Activated T-cell treated with anti-CD3 and anti-CD28 coated beads for 24 hours (primary cell): ENCODE measurements at places on chromosomes 4 and X.

GRCh38 chr4:1870328-1870577, 940 bp upstream of the NSD2 start:
- DNase-seq, result peak; percentile 76

DNA sequence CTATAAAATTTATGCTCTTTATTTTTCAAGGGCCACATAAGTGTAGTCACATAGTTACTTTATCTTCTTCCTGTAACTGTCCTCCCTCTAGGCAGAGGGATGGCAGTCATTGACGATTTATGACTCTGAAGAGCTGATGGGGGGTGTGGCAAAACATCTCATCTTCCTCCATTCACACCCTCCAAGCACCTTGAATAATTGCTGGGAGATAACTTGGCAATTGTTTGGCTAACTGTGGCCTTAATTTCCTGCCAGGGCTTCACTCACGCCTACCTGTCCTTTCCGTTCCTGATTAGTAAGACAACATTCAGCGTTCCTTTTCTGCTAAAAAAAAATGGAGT, 329.2 kb downstream of the ARHGAP10 start:
- no peak for DNase-seq

- no peak for DNase-seq
Measured at GRCh38 chrX:86910602-86911311, 606.8 kb upstream of the KLHL4 start.

DNA sequence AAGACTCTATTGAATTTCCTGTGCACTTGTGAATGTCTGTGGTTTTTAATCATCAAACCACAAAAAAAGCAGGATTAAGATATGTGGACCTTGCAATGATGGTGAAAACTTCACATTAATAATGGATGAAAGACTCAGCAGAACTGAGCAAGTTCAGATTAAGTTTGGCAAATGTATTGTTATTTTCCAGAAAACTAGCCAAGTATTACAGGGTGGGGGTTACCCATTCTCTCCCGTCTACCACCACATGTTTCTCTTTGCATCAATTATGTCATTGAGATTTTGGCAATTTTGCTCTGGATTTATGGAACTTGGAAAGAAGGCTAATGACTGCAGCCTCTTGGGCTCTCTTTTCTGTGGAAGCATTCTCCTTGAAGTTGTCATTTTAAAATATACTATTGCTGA, 577.1 kb downstream of the ANKRD50 start:
- no peak for DNase-seq

- DNase-seq, result no peak
Measured at GRCh38 chr4:89175611-89176010, 64.3 kb downstream of the TIGD2 start.

GRCh38 chrX:11509786-11510185, 155.9 kb downstream of the ARHGAP6 start:
- DNase-seq, result no peak

GRCh38 chr4:151324124-151324751, 1.2 kb downstream of the SH3D19 start:
- DNase-seq, result no peak

GRCh38 chr4:2830632-2831610, 12.7 kb upstream of the ADD1 start:
- no peak for DNase-seq

GRCh38 chrX:19358521-19358920, 14.8 kb downstream of the PDHA1 start:
- no peak for DNase-seq

DNA sequence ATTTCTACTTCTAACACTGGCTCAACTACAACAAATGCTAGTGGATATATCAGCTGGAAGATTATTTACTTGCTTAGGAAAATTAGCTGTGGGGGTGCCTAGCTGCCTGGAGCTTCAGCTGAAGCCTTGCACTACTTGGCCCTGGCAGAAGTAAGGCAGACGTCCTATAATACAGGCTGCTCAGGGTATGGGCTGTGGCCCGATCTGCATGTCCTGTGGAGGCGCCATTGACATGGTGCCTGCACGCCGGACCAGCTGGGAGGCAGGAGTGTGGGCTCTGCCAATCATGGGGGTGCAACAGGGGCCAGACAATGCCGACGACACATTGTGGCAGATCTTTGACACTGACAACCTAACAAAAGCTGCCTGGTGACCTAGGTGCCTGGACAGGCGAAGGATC, 31.6 kb upstream of the UCP1 start:
- no peak for DNase-seq

GRCh38 chrX:1851527-1851926, 236.7 kb downstream of the ASMT start:
- no peak for DNase-seq

- DNase-seq, result no peak
Measured at GRCh38 chr4:185640811-185641675, 105.7 kb upstream of the PDLIM3 start.

GRCh38 chr4:7886007-7886973, 53.4 kb downstream of the AFAP1 start:
- DNase-seq, result no peak

DNA sequence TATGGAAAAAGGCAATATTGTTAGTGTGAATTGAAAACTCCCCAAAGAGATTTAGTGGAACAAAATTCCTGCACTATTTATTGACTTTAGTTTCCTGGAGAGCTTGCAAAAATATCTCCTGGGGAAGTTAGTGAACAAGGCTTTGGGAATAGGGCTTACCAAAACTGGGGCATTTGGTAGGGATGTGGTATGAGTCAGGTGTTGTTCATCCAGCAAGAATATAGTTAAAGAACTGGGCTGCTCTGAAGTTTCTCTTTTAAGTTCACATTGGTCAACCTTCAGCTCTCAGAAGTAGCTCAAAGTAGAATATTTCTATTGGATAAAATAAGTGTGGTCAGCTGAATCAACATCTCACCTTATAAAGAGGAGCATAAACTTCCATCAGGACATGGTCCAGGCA, 185.0 kb downstream of the CPE start:
- no peak for DNase-seq

DNA sequence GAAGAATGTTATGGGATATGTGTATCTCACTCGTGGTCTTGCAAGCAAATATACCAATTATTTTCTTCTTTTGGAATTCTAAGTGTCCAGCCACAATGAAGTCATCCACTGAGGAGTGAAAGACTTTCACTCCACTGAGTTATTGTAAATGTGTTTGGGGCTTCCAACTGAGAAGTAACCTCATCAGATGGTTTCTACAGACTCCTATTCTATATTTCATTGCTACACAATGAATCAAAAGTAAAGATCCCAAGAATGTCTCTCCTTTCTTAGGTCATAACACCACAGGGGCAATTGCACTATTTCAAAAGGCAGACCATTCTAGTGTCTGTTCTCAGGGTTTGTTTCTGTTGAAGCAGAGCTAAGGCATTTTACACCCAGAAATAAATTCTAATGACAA, 12.3 kb upstream of the VCX2 start:
- no peak for DNase-seq

DNA sequence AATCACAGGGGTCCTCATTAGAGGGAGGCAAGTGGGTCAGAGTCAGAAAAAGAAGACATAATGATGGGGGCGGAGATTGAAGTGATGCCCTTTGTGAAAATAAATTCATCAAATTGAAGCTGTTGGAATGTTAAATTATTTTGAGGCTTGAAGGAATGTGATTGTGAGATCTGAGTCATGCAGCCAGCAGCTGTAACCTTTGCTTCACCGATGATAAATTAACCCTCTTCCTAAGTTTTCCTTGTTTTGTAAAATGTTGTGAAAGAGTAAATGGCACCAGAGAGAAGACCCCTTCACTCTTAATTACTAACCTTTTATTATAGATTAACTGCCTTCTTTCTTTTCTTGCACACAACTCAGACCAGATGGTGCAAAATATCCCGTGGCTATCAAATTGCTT, 47.7 kb upstream of the FAM9A start:
- DNase-seq, result no peak

GRCh38 chr4:4541040-4541631, 712 bp downstream of the STX18 start:
- no peak for DNase-seq

DNA sequence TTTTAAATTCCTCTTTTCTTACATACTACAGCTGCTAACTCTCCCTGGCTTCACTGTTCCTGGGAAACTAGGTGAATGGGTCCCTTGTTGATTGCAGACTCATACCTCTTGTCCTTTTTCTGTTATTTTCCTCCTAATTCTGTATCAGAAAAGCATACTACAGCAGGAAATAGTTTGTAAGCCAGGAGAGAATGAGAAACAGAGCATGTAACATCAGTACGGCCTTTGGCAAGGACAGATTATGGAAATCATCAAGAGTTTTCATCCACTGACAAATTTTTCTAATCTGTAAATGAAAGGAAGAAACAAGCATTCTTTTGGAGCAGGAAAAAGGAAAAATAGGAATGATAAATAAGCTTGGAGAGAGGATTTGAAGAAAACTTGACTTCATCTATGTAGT, 239.2 kb downstream of the ANTXR2 start:
- no peak for DNase-seq

- DNase-seq, result no peak
Measured at GRCh38 chrX:8805046-8805445, 3.9 kb upstream of the FAM9A start.

DNA sequence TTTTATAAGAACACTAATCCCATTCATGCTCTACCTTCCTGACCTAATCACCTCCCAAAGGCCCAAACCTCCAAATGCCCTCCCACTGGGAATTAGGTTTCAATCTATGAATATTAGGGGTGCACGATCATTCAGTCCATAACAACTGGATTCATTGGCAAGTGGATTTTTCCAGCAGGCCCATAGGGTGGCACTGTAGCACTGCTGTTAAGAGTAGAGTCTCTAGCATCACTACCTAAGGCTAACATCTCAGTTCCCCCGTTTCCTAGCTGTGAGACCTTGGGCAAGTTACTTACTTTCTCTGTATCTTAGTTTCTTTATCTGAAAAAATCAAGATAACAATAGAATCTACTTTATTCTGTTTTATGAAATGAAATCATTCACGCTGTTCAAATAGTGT, 315.8 kb downstream of the STIM2 start:
- DNase-seq, result no peak

DNA sequence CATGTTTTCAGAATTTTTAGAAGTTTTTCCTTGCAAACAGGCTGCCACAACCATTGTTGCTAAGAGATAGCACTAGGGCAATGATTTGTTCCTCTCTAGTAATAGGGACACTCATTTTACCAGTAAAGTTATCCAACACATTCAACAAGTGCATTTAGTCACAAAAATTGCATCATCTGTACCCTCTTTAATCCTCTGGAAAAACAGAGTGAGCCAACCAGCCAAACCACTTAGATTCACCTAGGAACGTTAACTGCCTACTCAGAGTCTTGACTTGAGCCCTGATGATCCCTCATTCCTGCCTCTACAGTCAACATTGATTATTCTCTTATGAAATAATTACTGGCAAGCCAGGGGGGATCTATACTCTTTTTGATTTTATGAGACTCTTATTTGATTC, 17.0 kb upstream of the ADGRA3 start:
- no peak for DNase-seq

GRCh38 chr4:41913509-41913908, 21.7 kb upstream of the TMEM33 start:
- DNase-seq, result no peak

- no peak for DNase-seq
Measured at GRCh38 chr4:93730251-93730650, 98.3 kb upstream of the ATOH1 start.

- no peak for DNase-seq
Measured at GRCh38 chr4:78684325-78685079, 91.6 kb upstream of the BMP2K start.

DNA sequence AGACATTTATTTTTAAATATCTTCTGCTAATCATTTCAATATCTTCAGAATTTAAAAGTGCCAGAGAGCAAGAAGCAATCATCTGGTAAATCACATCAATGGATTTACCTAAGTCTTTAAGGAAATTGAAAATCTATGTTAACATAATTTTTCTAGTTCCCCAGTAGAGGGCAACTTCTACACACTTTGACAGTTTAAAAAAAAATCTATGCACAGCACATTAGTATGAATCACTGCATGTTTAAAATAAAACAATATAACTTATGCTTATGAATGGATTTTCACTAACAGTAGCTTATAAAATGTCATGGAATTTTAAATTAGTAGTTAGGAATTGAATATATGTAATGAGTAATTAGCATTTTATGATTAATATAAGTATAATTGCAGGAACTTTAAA, 126.5 kb downstream of the REELD1 start:
- DNase-seq, result no peak

DNA sequence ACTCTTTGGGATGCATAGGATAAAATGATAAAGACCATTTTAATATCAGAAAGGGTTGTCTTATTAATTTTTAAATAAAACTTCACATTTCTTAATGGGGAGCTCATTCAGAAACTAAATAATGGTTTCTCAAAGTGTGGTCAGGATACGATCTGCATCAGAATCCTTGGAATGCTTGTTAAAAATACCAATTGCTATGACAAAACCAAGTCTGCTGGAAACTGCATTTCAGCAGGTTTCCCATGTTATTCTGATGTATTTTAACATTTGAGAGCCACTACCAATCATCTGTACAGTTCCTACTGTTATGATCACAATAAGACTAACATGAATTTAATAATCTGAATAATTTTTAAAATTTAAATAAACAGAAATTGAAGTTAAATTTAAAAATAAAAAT, 115.1 kb downstream of the SOWAHB start:
- no peak for DNase-seq

GRCh38 chr4:89283226-89284009, 24.2 kb downstream of the GPRIN3 start:
- no peak for DNase-seq

- DNase-seq, result no peak
Measured at GRCh38 chrX:16796298-16796697, 10.0 kb downstream of the TXLNG start.

- no peak for DNase-seq
Measured at GRCh38 chr4:8761167-8761823, 110.3 kb downstream of the HMX1 start.

DNA sequence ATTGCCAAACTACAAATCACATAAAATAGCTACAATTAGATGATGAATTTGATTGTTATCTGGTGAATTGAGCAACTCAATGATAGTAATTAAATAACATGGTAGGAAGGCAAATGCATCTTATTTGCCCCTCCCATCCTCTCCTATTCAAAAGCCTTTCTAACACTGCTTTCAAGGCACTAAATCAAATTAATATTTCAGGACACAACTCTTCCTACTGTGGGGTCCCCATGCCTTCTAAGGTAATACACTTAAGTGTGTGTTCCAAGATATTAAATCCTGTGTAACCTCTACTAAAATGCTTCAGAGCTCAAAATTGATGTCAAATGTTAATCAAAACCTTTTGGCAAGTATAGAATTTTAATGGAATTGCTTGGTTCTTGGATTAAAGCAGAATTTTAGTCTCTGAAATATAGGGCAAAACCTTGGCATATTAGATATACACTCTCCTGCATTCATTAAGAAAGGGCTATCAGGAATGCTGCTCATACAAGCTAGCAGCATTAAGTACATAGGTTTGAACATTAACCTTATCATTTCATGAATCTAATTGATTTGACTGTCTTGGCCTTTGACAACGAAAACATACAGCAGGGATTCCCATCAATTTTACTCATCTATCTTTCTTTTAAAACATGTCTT, 371.8 kb upstream of the GALNTL6 start:
- DNase-seq, result no peak

DNA sequence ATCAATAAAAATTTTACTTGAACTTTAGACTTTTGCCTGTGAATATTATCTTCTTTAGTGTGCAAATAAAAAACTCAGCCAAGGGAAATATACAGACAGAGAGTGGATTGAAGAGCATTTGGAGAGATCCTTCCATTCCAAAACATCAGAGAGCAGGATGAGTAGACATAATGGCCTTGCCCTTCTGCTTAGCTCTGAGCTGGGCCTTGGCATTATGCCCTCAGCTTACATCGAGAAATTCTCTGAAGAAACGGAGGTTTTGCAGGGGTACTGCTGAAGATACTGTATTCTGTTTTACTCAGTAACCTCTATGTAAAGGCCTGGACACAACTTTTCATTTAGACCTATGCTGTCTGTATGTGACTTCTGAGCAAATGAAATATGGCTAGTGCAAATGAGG, 317.4 kb downstream of the STIM2 start:
- DNase-seq, result no peak
